ENCODE measurements at places on chromosomes 7 and 10.

DNA sequence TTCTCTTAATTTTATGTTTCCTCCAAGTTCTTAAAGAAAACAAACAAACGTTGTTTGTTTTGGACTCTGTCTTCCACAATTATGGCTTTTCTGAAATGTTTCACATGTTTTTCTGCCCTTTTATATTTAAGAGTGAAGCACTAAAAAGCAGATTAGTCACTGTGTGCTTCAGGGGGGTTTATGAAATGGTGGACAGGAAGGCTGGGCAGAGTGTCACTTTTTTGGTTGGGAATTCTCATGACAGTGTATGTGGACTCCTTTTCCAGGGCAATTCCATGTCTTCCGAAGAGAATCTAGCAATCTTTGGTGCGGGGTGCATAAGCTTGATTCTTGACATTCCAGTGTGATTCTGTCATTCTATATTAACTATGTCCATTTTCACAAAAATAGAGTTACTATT lies 669.4 kb downstream of the PARD3 start:
- DNase-seq = no peak

GRCh38 chr10:31770307-31770902 lies 158.2 kb downstream of the ARHGAP12 start:
- DNase-seq = peak; percentile 38

DNA sequence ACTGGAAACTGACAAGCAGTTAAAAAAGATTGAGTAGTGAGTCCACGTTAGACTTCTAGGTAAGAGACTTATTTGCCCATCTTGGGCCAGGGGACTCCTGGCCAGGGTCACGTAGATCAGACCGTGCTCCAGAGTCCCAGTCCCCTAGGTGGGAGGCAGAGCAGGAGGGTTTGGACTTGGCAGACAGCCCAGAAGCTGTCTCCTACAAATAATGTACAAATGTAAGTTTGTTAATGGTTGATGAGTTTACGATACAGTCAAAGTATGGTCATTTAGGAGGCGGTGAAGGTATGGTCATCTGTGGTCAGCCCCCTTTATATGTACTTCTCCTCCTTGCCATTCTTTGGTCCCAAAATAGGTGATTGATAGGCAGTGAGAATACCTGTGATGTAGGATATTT lies 28.2 kb downstream of the INPP5F start:
- no peak for DNase-seq

DNA sequence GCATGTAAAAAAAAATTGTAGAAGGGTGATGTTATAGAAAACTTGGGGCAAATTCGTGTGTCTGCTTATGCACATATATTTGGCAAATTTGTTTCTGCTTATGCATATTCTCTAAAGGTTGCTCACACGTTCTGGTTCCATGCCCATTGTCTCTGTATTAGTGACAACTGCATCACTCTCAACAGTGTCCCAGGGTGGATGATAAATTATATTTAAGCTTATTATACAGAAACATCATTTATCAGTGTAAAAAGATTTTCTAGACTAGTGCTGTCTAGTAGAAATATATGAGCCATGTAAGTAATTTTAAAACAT lies 4.1 kb downstream of the STK31 start:
- DNase-seq = no peak

DNA sequence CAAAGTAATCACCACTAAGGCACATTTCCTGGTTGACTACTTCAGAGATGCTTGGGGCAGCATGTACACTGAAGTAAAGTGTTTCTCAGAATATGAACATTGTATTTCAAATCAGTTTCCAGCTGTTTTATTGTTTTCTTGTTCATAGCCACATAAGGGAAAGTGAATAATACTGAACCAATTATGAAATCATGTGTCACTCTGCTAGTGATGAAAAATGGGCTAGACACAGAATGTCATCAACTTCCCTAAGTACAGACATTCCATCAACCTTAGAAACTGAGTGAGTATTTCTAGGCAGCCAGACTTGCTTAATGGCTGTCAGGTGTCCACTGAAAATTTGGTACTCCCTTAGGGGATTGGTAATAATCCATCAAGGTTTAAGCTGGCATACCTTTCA lies 603.5 kb downstream of the ARL4A start:
- no peak for DNase-seq

- DNase-seq = no peak
These were observed 482 bp upstream of the ACTR3C start for GRCh38 chr7:150323682-150324372.

DNA sequence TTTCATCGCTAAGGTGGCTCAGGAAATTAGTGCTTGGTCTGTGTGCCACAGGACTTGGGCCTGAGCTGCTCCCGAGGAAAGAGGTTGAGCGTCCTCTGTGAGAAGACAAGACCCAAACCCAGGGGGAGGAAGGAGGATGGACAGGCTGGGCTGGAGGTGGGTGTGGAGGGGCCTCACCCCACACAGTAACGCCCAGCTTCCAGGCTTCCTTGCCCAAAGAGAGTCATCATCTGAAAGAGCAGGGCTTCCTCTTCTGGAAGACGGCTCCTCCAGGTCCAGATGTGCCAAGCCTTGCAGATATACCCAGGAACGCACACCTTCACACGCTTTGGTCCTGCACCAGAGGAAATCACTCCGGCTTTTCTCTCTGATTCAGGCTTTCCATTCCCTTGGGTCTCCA lies 127.8 kb upstream of the MGMT start:
- DNase-seq = no peak

DNA sequence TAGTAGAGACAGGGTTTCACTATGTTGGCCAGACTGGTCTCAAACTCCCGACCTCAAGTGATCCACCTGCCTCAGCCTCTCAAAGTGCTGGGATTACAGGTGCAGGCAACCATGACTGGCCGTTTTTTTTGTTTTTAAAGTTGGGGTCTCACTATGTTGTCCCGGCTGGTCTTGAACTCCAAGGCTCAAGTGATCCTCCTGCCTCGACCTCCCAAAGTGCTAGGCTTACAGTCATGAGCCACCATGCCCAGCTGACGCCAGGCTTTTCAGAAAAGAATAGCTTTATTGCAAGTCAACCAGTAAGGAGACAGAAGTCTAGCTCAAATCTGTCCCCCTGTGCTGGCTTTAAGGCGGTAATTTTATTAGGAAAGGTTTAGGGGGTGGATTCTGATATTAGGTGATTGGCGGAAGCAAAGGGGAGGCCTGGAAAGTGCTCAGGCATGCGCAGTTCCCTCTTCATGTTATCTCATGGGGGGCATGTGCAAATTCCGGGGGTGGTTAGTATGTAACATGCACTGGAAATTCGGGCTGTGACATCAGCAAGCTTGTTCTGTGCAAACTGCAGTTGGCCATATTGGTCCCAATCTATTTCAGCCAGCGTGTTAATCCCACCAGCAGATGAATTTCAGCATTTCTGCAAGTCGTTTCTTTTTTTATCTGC lies 42.7 kb downstream of the LIMK1 start:
- DNase-seq = no peak

DNA sequence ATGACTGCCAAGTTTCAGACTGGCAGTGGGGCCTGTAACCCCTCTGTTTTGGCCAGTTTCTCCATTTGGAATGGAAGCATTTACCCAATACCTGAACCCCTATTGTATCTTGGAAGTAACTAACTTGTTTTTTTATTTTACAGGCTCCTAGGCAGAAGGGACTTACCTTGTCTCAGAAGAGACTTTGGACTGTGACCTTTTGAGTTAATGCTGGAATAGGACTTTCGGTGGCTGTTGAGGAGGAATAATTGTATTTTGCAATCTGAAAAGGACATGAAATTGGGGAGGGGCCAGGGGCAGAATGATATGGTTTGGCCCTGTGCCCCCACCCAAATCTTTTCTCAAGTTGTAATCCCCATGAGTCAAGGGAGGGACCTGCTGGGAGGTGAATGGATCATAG lies 20.0 kb upstream of the MKLN1 start:
- no peak for DNase-seq

- DNase-seq = no peak
These were observed 302.4 kb upstream of the NFE2L3 start for GRCh38 chr7:25849500-25850184.

DNA sequence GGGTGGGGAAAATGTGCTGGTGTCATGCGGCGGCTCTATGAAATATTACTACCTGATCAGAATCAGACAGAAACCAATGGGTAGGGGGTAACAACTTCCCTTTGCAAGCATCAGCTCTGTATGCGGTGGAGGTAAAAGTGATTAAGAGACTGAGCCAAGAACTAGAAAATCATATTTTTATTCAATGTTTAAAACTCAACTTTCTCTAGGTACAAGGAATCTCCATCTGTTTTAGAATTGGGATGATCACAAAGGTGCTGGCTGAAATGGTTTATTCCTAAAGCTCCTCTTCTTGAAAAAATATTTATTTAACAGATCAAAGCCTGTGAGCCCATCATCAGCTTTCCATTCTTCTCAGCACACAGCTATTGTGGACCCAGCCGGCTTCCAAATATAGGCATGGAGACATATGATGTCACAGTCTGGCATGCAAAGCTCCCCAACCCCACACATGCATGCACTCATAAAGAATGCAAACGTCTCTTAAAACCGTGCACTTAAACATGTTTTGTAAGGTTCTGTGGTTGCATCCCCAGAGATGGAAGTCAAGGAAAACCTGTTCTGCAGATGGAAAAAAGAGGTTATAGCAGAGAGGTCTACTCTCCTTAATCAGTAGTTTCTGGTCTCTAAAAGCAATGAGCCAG lies 126.0 kb downstream of the SKIDA1 start:
- no peak for DNase-seq

GRCh38 chr7:156157409-156158012 lies 345.2 kb upstream of the SHH start:
- no peak for DNase-seq

- DNase-seq = no peak
These were observed 40.6 kb downstream of the ZNF438 start for GRCh38 chr10:30990971-30991646.

- no peak for DNase-seq
These were observed 48.0 kb upstream of the RASGEF1A start for GRCh38 chr10:43314626-43315495.

DNA sequence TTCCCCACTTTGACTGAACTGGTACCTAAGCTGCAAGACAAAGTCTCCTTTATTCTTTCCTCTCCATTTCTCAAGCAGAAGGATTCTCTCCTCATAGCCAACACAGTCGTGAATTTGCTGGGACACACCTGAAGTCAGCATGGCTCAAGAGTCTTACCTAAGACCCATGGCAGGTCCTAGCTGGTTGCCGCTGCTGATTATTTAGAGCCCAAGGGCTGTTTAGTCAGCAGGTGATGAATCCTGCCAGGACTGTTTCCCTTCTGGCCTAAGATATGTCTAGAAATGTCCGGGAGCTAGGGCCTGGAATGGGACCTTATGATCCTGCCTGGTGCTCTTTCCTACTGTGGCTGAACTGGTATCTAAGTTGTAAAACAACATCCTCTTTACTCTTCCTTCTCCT lies 82.8 kb downstream of the AHCYL2 start:
- no peak for DNase-seq

DNA sequence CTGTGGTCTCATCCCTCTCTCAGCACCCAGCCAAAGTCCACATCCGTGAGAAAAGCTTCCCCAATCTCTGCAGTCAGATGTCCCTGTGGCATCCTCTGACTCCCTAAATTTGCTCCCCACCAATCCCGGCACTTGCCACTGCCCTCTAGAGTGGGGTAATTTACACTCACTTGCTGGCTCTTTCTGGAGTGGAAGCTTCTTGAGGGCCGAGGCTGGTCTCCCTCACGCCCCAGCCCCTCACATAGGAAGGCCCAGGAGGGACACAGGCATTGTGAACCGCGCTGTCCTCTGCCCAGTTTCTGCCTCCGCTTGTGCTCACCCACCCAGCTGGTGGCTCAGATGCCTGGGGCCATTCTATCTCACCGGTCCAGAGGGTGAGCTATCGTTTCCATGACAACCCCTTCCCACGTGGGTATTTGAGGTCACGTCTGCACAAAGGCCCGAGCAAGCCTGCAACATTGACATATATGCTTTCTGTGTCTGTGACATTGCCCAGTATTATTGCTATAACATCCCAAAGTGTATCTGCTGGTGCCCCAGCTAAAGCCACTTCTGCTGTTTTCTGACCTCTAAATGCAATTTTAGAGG lies 97.3 kb upstream of the CTBP2 start:
- DNase-seq = no peak

DNA sequence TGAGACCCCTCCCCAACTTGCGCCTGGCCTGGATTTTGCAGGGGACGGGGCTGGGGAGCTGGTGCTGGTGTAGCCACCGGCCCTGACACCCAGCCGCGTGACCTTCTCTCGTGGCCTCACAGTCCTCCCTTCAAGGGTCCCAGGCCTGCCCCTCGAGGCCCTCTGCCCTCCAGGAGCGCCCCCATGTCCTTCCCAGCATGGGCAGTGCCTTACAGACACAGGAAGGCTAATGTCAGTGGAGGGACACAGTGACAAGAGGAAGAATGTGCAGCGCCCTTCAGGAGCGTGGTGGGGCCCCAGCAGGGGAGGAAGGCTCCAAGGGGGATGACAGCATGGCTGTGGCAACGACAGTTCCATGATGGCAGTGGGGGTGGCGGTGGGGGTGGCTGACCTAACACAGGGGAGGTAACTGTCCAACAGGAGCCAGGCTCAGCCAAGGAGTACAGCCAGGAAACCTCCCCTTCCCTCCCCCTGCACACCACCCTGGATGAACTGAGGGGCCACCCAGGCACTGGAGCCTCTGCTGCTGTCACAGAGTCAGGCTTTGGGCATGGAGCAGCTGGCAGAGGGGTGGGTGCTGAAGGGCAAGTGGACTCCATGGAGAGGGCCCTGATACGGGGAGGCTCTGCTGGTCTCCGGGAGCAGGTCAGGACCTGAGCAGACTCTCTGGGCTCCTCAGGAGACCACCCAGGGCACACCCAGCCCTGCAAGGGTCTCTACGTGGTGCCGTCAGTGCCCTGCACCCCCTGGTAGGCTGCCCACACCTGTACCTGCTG lies 76.0 kb upstream of the RET start:
- no peak for DNase-seq

- no peak for DNase-seq
These were observed 23.1 kb upstream of the PPIF start for GRCh38 chr10:79324032-79324695.

DNA sequence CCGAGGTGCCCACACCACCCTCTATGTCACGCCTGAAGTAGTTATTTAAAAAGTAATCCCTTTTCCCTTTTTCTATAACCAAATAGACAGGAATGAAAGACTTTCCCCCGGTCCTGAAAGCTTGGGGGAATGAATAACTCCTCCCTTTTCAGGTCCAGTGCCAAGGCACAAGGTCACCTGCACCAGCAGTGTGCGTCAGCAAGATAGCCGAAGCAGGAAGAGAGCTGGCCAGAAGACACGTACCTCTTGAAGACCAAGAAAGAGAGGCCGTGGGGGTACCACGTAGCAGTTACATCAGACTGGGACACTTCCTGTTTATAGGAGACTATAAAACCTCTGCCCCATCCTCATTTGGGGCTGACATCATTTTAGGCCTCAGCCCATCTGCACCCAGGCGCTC lies 10.7 kb upstream of the AKR1B1 start:
- no peak for DNase-seq

GRCh38 chr10:69208761-69209160 lies 11.4 kb upstream of the HKDC1 start:
- no peak for DNase-seq

GRCh38 chr7:74221713-74222112 lies 11.9 kb downstream of the LAT2 start:
- no peak for DNase-seq

DNA sequence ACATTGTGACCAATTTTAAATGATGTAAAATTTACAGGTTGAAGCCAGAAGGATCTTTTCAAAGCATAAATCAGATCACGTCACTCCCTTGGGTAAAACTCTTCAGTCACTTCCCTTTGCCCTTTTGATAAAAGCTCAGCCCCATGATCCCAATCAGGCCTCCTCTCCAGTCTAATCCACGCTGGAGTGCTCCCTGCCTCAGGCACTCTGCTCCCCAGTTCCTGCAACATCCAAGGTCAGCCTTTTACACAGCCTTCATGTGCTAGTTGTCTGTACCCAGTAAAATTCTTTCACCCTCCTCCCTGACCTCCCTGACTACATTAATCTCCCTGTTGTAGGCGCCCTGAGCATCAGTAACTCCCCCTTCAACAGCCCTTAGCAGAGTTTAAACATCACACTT lies 14.1 kb downstream of the ELMO1 start:
- DNase-seq = no peak
